ENCODE measurements at places on chromosomes 12 and 14.

DNA sequence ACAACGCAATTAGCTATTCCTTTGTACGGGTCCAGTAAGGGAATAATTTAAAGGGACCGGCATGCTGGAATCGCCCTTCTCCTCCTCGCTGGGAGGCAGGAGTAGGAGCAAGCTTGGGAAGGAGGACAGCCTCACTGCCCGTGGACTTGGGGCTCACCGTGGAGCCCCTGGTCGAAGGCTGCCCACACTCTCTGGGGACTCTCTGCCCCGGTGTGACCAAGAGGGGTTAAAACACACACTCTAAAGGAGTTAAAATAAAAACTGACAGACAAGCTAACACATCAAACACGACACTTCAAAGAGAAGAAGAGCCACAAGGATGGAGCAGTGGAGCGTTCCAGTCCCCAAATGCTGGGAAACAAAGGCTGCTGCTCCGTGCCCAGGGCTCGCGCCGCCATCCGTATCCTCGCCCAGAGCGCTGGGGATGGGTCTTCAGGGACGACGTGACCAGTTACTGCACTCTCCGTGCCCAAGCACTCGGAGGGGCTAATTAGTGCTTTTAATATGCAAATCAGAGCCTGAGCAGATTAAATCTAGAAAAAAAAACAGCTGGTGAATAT lies 123.3 kb downstream of the PAPOLA start:
- no peak for DNase-seq

- DNase-seq: no peak
These were observed 88.4 kb downstream of the BCAT1 start for GRCh38 chr12:24860546-24860945.

- DNase-seq: no peak
These were observed 42.4 kb downstream of the TRIP11 start for GRCh38 chr14:91997492-91997891.

- DNase-seq: no peak
These were observed 53.6 kb downstream of the BRMS1L start for GRCh38 chr14:35879654-35880249.

DNA sequence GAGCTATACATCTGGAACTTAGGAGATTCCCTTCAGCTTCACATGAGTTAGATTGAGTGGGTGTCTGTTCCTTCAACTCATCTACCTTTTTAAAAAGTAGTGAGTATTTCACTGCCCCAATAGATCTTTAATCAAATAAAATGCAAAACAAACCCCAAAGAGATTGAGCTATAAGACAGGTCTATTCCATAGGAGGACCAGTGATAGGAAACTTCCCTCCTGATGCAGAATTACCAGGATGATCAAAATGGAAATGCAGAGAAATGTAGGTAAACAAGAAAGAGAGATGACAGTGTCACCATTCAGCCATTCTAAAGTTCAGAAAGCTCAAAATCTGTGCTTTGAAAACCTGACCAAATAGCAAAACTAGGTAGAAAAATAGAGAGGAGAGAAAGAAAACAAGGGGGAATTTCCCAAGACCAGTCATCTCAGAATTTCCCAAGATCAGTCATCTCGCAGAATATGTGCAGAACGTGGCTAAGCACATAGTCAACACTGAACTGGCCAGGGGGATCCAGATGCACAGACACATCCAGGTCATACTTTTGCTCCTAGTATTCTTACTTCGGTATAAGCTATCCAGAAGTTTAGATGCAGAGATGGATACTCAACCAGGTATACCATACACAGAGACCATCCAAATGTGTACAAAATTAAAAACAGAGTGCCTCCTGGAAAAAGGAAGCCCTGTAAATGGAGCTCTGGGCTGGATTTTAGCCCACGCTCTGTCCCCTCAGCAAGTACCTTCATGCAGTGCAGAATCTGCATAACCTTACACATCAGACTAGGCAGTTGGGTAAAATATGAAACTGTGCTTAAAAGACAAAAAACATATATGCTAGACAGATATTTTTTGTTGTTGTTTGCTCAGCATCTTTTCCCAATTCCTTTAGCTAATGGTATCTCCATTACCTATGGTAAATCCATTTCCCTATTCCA lies 27.4 kb downstream of the SLC41A2 start:
- peak; percentile 30 for DNase-seq

DNA sequence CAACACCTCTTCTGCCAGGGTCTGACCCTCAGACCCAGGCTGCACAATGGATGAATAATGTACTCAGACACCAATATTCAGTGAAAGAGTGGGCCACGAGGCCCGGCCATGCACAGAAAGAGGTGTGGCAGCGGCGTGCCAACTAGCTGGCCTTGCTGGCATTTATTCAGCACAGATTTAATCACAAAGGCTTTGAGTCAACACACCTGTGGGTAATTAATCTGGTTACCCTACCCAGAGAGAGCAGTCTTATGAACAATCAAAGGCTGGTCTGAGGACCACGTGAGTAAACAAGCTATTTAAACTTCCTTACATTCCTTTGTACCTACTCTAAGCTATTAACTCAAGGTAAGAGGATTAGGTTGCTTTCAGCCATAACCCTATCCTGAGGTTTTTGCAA lies 324.8 kb downstream of the C12orf50 start:
- no peak for DNase-seq

Measured in activated CD4-positive, alpha-beta memory T cell treated with anti-CD3 and anti-CD28 coated beads, Interleukin-2, amount 10 ng/mL, durations not matched to agents 7 days and 5 days (primary cell).